Activated CD8-positive, alpha-beta memory T cell treated with anti-CD3 and anti-CD28 coated beads for 24 hours (primary cell): ENCODE measurements at places on chromosomes 5 and 9.

GRCh38 chr5:126449751-126450271, 26.6 kb downstream of the GRAMD2B start:
- peak; percentile 69 for DNase-seq

GRCh38 chr5:16856531-16856930, 79.6 kb downstream of the MYO10 start:
- DNase-seq: no peak

DNA sequence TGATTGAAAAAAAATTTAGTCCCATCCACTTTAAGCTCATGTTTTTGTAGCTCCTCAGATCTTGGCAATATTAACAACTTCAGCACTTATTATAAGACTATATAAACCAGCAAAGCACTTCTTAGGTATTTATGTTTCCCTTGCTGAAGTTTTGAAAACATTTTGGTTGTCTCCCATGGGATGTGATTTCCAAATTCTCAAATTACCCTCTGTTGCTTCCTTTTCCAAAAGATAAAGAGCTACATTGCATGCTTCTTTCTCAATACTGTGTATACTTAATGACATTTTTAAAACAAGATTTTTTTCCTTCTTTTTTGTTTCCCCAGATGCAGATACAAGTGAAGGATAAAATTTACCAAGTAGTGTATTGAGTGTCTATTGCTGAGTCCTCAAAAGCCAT, 567.1 kb downstream of the CSNK1G3 start:
- DNase-seq: no peak

DNA sequence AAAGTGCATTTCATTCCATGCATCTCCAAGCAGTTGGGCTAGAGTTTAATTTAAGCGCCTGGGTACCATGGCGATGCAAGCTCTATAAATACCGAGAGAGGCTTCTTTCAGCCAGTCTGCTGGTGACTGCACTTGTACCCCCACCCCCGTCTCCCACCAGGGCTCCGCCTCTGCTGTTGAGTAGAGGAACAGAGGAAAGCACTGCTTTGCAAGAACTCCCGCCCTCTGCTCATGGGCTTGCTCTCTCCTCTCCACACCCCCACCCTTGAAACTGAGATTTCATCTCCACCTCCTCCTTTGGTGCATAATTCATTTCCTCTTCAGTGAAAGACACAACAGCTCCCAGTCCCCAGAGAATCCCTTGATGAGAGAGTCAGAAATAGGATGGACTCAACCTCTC, 5.1 kb upstream of the WWC1 start:
- no peak for DNase-seq

GRCh38 chr9:121658166-121658565, 6.7 kb downstream of the DAB2IP start:
- DNase-seq: no peak

DNA sequence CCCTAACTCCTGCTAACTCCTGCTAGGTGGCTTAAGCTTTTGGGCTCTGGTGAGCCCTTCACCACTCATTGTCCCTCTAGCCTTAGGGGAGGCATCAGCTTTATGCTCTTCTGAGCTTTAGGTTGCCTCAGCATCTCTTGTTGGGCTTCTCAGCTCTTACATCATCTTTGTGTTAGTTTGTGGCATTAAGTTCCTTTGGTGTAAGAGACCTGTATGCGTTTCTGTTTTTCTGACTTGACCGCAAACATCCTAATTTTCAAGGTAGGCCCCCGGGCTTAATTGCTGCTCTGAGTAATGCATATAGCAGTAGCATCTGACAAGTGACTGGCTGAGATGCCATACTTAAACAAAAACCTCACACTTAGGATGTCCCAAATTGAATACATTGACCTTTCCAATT, 287.8 kb upstream of the TUT7 start:
- DNase-seq: no peak

DNA sequence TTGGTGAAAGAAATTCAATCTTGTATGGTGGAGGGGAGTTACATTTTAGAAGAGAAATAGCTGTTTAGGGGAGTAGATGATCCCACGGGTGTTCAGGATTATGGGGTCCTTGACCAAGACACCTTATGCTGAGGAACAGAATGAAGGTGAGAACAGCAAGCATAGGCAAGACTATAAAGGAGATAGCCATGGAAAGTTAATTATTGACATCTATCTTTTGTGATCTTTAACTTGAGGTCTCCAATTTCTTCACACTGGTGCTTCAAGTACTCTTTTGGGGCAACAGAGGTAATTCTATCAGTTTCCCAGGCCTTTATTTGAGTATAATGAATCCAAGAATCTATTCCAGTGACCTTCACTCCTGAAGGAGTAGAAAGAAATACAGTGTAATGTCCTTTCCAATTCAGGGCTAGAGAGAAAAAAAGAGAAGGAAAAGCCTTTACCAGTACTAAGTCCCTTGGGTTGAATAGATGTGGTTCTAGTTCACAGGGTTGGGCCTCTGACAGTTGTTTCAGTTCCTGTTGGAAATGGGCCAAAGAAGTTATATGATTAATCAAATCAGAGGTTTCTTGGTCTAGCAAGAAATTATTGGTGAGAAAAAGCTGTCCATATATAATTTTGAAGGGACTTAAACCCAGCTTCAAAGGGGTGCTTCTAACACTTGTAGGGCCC, 2104.1 kb upstream of the ACO1 start:
- DNase-seq: no peak

GRCh38 chr9:131610231-131610761, 65.0 kb downstream of the PRRT1B start:
- no peak for DNase-seq

DNA sequence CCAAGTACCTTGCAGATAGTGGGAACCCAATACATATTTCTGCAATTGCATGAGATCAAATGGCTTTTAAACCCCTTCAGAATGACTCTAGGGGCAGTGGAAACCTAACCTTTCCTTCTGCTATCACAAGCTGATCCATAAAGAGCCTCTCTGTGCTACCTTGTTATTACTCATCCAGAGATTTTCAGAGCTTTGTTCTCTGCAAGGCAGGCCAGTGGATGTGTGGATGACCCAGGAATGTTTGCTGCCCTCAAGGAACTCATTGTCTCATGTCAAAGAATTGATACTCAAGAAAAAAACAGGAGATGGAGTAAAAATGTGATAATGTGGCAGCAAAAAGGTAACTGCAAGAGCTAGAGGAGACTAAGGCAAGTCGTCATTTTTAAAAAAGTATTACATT, 164.1 kb downstream of the HMHB1 start:
- no peak for DNase-seq

GRCh38 chr9:113520109-113520642, 56.6 kb downstream of the RGS3 start:
- DNase-seq: peak; percentile 76

DNA sequence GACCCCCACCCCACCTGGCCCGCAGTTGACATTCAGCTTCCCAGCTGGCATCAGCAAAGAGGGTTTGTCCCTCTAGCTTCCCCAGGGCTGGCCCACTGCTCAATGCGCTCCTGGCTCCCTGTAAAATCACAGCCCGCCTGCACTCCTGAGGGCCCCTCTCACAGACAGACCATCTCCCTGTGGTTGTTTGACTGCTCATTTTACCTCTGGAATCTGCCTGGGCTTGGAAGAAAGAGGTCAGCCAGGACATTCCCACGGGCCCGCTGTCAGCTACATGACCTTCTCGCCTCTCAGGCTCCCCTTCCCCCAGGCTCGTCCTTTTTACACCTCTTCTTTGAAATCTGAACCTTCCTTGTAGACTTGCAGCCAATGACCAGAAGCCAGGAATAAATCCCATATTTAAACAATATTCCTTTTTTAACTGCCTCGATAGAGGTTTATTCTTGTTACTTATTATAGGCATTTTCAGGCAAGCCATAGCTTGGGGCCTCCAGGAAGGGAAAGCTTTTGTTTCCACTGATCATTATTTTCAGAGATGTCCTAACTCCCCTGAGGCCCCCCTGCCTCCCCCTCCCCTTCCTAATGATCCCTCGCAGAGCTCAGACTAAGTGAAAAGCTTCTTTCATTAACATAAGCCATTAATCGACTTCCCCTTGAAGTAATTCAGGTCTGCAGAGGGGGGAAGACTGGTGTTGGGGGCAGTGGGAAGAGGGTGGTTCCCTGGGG, 76.3 kb upstream of the IQGAP2 start:
- DNase-seq: no peak

DNA sequence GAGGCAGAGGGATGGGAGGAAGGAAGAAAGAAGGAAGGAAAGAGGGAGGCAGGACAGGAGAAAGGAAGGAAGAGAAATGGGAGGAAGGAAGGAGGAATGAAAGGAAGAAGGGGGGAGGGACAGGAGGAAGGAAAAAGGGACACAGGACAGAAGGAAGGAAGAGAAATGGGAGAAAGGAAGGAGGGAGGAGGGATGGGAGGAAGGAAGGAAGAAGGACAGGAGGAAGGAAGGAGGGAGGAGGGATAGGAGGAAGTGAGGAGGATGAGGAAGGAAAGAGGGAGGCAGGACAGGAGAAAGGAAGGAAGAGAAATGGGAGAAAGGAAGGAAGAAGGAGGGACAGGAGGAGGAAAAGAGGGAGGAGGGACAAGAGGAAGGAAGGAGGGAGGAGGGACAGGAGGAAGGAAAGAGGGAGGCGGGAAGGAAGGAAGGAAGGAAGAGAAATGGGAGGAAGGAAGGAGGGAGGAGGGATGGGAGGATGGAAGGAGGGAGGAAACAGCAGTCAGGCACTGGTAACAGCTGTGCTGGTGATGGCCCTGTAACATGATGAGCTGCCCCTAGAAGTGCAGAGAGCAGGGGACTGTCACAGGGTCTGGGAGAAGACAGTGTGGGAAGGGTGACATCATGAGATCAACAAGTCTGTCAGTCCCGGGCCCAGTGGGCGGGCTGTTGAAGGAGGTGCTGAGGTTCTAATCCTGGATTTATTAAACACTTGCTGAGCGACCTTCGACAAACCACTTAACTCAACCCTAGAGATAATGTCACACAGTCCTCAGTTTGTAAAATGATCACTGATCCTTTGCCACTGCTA, 10.7 kb upstream of the IRX1 start:
- DNase-seq: no peak

GRCh38 chr9:37957664-37957953, 53.7 kb upstream of the SLC25A51 start:
- DNase-seq: no peak
